BJ (cell line): ENCODE measurements at places on chromosomes 16 and 17.

GRCh38 chr16:10370096-10370726 is 15.7 kb upstream of the ATF7IP2 start:
- DNase-seq, result no peak

GRCh38 chr17:13346996-13347762 is 254.6 kb downstream of the HS3ST3A1 start:
- DNase-seq, result peak; percentile 82

GRCh38 chr16:71645450-71645849 is 19.5 kb downstream of the MARVELD3 start:
- DNase-seq, result no peak

DNA sequence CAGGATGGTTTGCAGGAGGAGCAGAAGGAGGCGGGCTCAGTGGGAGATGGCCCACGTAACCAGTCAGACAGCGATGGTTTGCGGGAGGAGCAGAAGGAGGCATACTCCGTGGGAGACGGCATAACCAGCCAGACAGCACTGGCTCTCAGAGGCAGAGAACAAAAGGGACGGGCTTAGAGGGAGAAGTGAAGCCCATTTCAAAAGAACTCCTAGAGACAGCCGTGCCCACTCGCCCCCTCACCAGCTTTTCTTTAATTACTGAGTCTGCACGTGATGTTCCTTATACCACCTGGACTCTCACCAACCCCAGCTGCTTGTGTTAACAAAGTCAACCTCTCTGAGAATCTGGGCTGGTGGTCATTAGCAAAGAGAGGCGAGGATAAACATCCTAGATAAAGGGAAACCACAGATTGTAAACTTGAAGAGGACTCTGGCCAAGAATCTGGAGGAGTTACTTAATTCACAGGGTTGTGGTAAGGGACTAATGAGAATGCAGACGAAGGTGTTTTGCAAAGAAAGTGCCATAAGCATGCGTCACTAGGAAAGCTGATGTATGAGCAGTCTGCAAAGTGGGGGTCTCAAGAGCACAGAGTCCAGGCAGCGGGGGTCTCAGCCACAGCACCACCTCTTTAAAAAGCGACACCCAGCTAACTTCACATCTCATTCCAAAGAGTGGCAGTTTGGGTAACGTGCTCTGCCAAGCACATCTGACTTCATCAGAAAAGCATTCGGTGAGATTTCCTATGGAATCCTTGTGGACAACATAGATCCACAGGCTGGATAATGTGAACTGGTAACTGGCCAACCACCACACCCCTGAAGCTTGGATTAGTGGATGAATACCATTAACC is 51.7 kb downstream of the NXN start:
- peak; percentile 93 for DNase-seq

DNA sequence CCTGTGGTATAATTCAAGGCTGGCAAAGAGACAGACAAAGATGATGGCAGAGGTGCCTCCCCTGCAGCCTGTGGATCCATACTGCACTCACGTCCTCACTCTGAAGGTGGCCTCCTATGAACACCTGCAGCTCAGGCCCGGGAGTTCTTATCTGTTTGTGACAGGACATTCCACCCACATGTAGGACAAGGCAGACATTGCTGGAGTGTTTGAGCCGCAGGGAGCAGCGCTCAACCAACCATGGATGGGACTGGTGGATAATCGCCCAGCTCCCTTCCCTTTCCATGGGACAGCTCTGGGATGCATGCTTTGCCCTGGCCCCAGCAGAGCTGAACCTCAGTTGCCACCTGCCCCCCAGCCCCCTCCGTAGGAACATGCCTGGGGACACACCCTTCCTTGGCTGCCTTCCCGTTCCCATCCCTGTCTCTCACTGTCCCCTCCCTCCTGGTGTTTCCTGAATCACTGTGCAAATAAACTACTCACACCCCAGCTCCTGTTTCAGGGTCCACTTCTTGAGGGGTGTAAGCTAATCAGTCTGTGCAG is 22.2 kb downstream of the ITPRIPL2 start:
- DNase-seq, result no peak

GRCh38 chr17:54982399-54982798 is 13.8 kb downstream of the STXBP4 start:
- no peak for DNase-seq

GRCh38 chr17:21176773-21177395 is 37.1 kb downstream of the TMEM11 start:
- no peak for DNase-seq

DNA sequence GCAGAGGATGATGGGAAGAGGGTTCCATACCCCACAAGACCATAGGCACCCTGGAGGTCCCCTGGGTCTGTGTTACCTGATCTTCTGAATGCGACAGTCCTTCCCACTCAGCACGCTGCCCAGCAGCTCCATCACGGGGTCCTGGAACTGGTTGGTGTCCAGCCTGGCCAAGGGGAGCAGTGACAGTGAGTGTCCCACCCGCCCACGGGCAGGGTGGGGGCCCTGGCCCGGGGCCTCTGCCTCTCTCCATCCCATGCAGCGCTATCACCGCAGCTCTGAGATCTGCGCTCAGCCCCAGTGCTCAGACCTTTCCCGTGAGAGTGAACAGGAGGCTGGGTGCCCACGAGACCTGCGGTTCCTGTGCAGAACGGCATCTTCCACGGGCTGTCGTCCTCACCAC is 15.6 kb downstream of the NLRC3 start:
- DNase-seq, result no peak
